ENCODE measurements at places on chromosomes 2 and 18. TPM values are rescaled to one million over a fixed set of nuclear protein-coding genes. Genes with fewer than 3 reads are reported as not detected.
A peak's percentile ranks its signal among the peaks of the same experiment; 100 is the strongest.

Gene SLC9A2
- total RNA-seq: 0.35 TPM

DNA sequence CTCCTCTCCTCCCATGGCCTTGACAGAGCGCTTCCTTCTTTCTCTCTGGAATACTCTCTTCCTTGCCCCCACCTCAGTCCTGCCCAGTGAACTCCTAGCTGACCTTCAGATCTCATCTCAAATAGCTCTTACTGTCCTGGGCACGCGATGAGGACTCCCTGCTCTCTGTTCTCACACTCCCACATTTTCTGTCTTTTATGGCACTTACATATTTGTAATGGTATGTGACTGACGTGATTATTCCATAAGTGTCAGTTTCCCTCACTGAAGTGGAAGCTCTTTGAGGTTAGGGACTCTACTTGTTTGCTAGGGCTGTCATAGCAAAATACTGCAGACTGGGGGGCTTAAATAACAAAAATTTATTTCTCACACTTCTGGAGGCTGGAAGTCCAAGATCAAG lies 1.7 kb upstream of the DYSF start:
- peaks cover 25% of the 10 kb centered on the region for H3K27me3 ChIP-seq
- H3K4me3 ChIP-seq: no peak overlapping the region
- peaks cover 22% of the 10 kb centered on the region for H3K4me1 ChIP-seq
- no peaks in the 10 kb centered on the region for H3K36me3 ChIP-seq

DNA sequence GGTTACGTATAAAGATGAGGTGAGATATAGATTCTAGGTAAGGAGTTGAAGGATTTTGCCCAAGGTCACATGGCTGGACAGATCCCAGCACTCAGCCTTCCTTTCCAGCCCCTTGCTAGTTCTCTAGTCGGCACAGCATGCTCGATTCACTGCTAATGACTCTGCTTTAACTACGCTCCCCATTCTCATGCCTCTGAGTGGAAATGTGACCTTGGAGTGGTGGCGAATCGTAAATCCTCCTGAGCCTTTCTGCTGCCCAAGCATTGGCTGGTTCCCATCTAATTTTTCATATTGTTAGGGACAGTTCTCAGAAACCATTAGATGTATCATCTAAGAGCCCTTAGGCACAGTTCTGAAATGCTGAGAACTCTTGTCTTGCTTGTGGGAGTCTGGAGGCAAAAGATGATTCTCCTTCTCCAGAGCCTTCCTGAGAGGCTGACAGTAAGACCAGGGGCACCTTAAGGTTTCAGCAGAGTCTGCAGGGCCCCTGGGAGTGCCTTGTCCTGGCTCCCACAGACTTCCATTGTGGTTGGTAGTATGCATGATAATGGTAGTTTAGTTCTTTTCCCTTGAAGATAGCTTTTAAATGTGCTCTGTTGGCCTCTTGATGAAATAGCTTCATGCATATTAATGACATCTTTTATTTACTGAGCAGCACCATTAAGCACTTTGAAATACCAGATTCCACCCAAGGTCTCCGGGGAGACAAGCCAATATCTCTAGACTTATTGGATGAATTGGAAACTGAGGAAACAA lies 377.8 kb upstream of the SLC14A2 start:
- H3K36me3 ChIP-seq: no peaks in the 10 kb centered on the region
- H3K27ac ChIP-seq: no peak overlapping the region
- DNase-seq: no peak
- no peaks in the 10 kb centered on the region for H3K4me1 ChIP-seq
- no peaks in the 10 kb centered on the region for H3K27me3 ChIP-seq

Gene CRYGC
- not detected for total RNA-seq

DNA sequence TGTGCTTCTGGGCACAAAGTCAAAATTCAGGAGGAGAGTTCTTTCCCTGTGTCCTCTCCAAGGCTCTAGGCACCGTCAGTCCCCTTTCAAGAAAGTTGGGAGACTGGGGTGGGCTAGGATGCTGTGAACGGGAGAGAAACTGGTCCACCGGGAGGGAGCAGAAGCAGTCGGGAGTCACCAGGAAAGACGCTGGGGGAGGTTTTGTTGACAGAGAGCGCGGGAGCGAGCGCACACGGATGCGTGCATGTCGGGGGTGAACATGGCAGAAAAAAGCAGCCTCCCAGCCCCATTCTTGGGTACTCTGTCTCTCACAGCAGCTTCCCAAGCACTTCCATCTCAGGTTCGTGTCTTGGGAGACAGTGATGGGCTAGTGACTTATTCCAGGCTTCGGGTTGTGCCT lies 97.1 kb upstream of the PXDN start:
- no peak overlapping the region for H3K4me3 ChIP-seq
- no peaks in the 10 kb centered on the region for H3K4me1 ChIP-seq
- H3K27me3 ChIP-seq: peaks cover 8% of the 10 kb centered on the region
- H3K27ac ChIP-seq: no peak overlapping the region

Gene FAM228A
- 0.89 TPM for total RNA-seq

Gene DIPK1C
- total RNA-seq: not detected

GRCh38 chr2:155982135-155982534 lies 350.4 kb downstream of the NR4A2 start:
- H3K4me3 ChIP-seq: no peak overlapping the region
- no peaks in the 10 kb centered on the region for H3K4me1 ChIP-seq
- H3K36me3 ChIP-seq: no peaks in the 10 kb centered on the region
- no peak for DNase-seq
- no peaks in the 10 kb centered on the region for H3K27me3 ChIP-seq

- peaks cover 4% of the 10 kb centered on the region for H3K4me1 ChIP-seq
- no peaks in the 10 kb centered on the region for H3K36me3 ChIP-seq
- H3K4me3 ChIP-seq: no peak overlapping the region
- H3K27me3 ChIP-seq: no peaks in the 10 kb centered on the region
Observed at GRCh38 chr18:8732442-8733360, 27.3 kb downstream of the MTCL1 start.

GRCh38 chr2:74703373-74703772 lies 49.3 kb downstream of the SEMA4F start:
- H3K36me3 ChIP-seq: no peaks in the 10 kb centered on the region
- no peak for DNase-seq
- H3K27ac ChIP-seq: no peak overlapping the region

DNA sequence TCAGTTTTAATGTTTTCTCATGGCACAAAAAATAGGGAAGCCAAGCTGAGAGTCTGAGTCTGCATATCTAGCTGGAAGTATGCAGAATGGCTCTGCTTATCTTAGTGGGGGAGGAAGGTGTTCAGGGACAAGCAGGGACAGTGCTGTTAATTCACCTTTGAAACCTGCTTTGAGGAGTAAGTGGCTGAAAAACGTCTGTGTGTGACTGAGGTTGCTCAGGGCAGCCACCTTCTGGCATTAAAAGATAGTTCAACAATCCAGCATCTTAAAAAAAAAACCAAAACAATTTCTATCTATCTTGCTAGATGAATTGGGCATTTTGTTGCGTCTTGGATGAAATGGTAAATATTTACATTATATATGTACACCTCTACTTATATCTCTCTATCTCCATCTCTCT lies 2.0 kb upstream of the TRPM8 start:
- H3K4me1 ChIP-seq: no peaks in the 10 kb centered on the region
- no peaks in the 10 kb centered on the region for H3K27me3 ChIP-seq
- no peak overlapping the region for H3K4me3 ChIP-seq
- H3K36me3 ChIP-seq: no peaks in the 10 kb centered on the region
- H3K27ac ChIP-seq: no peak overlapping the region

DNA sequence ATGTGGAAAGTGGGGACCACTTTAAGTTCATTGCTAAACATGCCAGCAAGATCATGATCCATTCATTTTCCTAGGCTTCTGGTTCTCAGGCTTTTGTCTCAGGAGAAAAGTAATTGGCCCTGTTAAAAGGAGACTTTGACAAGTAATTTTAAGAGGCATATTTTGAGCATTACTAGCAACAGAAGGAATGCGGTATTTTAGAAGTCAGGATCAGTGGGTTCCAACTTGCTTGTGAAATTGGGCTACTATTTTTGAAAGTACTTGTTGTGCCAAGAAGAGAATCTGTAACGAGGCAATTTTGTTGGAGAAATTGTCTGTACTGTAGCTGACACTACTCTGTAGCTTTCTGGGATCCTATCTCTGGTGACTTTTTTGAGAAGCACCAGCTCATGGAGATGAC lies 59.4 kb downstream of the CERS6 start:
- H3K4me1 ChIP-seq: peaks cover 12% of the 10 kb centered on the region
- H3K36me3 ChIP-seq: no peaks in the 10 kb centered on the region
- no peak overlapping the region for H3K27ac ChIP-seq

GRCh38 chr2:205198140-205198525 lies 484.2 kb upstream of the NRP2 start:
- H3K36me3 ChIP-seq: no peaks in the 10 kb centered on the region
- DNase-seq: no peak
- H3K4me1 ChIP-seq: no peaks in the 10 kb centered on the region
- H3K27me3 ChIP-seq: no peaks in the 10 kb centered on the region
- H3K27ac ChIP-seq: no peak overlapping the region
- no peak overlapping the region for H3K4me3 ChIP-seq

DNA sequence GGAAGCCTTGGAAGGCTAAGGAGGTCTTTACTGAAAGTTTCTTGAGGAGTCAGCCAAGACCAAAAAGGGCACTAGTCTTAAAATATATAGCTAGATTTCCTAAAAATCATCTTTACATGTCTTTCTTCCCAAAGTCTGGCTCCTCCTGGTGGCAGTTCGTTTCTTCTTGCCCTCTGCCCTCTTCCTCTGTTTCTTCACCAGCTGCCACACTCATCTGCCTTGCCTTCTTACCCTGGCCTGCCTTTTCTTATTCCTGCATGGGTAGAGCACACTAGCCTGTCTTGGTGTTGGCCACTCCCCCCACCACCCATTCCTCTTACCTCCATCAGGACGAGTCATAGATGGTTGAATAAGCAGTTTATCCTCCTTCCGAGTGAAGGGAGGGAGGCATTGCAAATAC lies 129.8 kb downstream of the RAPGEF4 start:
- no peak overlapping the region for H3K4me3 ChIP-seq
- no peak for DNase-seq
- no peaks in the 10 kb centered on the region for H3K36me3 ChIP-seq

- no peaks in the 10 kb centered on the region for H3K36me3 ChIP-seq
- DNase-seq: no peak
- peak overlapping the region; percentile 78 for H3K4me3 ChIP-seq
- H3K4me1 ChIP-seq: peaks cover 100% of the 10 kb centered on the region
Observed at GRCh38 chr2:46308081-46308480, 10.9 kb downstream of the EPAS1 start.

DNA sequence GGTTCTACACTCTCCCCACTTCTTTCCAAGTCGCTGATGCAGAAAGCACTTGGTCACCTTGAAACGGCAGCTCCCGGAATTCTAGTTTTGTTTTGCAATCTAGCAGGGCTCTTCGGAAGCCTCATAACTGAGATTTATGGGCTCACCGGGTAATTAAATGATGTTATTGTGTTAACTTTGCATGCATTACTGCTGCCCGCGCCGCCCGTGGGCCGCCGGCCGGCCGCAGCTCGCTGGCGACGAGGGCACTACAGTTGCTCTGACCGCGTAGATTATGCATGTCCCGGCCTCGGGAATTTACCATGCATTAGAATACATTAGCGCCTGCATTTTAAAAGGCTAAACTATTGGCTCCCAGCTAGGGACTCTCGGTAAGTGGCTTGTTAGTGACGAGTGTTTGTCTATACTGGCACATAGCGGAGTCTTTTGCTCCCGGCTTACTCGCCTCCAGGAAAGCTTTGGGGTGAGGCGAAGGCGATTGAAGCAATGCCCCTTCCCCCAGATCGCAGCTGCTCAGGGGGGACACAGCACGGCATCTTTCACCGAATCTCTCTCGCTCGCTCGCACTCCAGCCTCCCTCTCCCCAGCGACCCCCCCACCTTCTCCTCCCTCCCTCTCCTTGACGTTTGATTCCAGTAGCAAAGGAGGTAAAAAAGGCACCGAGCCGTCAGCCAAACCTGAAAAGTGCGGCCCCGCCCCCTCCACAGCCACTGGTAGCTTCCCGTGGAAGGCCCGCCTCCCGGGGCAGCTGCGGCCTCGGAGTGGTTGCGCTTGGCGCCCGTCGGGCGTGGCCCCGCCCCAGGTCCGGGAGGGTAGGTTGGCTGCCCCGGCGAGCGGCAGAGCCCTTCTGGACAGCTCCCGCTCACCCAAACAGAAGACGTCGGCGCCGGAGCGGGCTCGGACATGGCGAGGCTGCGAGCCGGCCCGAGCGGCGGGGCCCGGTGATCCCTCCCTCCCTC lies at the start of gene ONECUT2:
Gene ONECUT2 (plus strand): TSS at position 839 of the 959 bp plus-strand sequence. CDS start 343 bp downstream, outside the sequence.
- no peaks in the 10 kb centered on the region for H3K36me3 ChIP-seq
- DNase-seq: peak; percentile 93
- peaks cover 28% of the 10 kb centered on the region for H3K4me1 ChIP-seq

Measured in lower lobe of right lung (tissue), 2 donors.